HS-27A (cell line): ENCODE measurements at places on chromosomes 16 and 17.

GRCh38 chr17:50347894-50348291 lies 2.0 kb downstream of the XYLT2 start:
- no peak for DNase-seq

DNA sequence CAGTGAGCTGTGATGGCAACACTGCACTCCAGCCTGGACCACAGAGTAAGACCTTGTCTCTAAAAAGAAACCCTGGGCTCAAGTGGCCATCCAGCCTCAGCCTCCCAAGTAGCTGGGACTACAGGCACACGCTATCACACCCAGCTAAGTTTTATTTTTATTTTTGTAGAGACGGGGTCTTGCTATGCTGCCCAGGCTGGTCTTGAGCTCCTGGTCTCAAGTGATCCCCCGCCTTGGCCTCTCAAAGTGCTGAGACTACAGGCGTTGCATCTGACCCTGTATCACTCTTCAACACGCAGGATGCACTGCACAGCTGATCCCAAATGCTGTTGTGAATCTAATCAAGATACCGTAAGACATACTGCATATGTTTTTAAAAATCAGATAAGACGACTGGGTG lies 23.0 kb downstream of the ANKRD11 start:
- DNase-seq: no peak

DNA sequence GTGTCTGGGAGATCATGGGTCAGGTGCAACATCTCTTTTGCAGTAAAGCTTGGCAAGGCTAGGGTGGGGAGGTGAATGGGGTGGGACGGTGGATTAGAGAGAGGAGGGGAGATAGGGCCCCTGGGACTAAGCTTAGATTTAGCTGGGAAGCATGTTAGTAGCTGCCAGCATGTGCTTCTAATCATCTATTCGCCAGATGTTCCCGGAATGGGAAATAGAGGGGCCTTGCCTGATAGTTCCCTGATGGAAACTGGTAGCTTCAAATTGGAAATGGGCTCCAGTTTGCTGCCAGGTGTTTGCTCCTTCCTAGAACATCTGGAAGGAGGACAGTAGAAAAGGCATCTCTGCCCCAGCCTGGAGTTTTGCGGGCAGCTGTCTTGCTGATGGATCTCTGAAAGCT lies 176.1 kb downstream of the CCDC182 start:
- DNase-seq: no peak

- no peak for DNase-seq
Observed at GRCh38 chr16:12758670-12759558, 44.8 kb downstream of the CPPED1 start.

DNA sequence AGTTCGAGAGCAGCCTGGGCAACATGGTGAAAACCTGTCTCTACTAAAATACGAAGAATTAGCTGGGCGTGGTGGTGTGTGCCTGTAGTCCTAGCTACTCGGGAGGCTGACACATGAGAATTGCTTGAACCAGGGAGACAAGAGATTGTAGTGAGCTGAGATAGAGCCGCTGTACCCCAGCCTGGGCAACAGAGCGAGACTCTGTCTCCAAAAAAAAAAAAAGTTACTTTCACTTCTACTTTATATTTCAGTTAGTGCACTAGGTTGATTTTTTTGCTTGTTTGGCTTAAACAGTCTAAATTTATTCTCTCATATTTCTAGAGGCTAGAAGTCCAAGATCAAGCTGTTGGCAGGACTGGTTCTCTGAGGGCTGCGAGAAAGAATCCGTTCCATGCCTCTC lies 13.4 kb downstream of the CCDC102A start:
- no peak for DNase-seq

GRCh38 chr16:77951788-77952187 lies 70.6 kb upstream of the CLEC3A start:
- DNase-seq: no peak

DNA sequence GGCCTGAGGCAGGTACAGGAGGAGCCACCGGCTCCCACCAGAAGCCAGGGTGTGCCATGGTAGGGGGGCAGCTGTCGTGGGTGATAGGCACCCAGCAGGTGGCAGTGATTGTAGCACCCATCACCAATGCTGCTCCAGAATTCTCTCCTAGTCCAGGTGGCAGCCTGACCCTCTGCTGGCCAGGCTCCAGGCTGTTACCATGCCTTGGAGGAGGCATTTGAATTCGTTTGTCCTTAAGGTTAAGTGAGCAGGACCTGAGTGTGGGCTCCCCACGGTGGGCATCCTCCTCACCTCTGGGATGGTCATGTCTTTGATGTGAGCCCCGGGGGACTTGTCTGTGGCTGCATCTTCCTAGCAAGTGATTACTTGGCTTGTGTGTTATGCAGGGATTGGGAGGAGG lies 59.4 kb downstream of the RGS9 start:
- no peak for DNase-seq

DNA sequence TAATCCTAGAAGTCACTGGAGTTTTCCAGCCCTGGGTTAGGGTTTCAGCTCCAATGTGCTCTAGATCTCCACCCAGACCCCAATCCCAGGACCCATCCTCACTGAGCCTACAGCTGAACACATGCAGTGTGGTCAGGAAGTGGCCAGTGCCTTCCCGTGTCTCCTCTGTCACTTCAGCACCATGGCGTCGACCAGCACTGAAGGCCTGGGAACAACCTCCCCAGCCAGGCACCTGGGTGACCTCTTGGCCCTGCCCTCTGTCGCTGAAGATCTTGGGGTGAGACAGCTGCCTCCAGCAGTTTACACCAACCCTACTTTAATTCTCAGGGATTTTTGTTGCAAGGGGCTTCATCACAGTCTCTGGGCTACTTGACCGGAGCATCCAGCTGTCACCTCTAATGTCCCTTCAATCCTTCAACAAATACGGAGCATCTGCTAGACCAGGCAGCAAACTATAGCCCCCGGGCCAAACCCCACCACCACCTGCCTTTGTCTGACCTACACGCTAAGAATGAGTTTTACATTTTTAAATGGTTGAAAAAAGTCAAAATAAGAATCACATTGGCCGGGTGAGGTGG lies 18.0 kb upstream of the GSG1L start:
- no peak for DNase-seq

GRCh38 chr17:58504826-58505351 lies 9.5 kb downstream of the MTMR4 start:
- DNase-seq: no peak

DNA sequence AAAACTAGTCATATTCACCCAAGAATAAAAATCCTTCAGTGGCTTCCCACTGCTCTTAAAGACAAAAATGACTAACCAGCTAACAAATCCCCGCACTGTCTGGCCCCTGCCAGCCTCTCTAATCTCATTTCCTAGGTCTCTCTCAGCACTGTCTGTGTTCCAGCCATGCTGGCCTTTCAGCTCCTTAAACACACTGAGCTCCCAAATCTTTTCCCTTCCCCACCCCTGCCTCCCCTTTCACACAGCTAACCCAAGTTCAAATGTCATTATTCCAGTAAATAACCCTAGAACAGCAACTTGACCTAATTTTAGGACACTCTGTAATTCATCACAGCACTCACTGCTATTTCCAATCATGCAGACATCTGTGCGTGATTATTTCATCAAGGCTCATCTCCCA lies 7.8 kb downstream of the SHCBP1 start:
- DNase-seq: no peak
